Sciatic nerve (tissue), 2 donors: ENCODE measurements at places on chromosomes 1 and 21. TPM values are rescaled to one million over a fixed set of nuclear protein-coding genes. Genes with fewer than 3 reads are reported as not detected.

The OR2T29 gene
- total RNA-seq, result not detected

The FLG gene
- total RNA-seq, result 0.04 TPM

The FMO3 gene
- total RNA-seq, result 3.0 TPM

The NCAM2 gene
- total RNA-seq, result 41.2 TPM

The KIF14 gene
- 0.22 TPM for total RNA-seq

The BRWD1 gene
- 71.6 TPM for total RNA-seq

The BEND5 gene
- 5.7 TPM for total RNA-seq

The PLEKHA6 gene
- total RNA-seq, result 18.9 TPM

The SERPINC1 gene
- not detected for total RNA-seq

The TMEM269 gene
- 0.31 TPM for total RNA-seq

The CD1E gene
- not detected for total RNA-seq

The C21orf58 gene
- 4.4 TPM for total RNA-seq

The FOXD3 gene
- 49.9 TPM for total RNA-seq

The VASH2 gene
- 0.94 TPM for total RNA-seq

The TIPRL gene
- 24.3 TPM for total RNA-seq

The PEAR1 gene
- 74.7 TPM for total RNA-seq
